ENCODE measurements at places on chromosomes 12 and 14.

DNA sequence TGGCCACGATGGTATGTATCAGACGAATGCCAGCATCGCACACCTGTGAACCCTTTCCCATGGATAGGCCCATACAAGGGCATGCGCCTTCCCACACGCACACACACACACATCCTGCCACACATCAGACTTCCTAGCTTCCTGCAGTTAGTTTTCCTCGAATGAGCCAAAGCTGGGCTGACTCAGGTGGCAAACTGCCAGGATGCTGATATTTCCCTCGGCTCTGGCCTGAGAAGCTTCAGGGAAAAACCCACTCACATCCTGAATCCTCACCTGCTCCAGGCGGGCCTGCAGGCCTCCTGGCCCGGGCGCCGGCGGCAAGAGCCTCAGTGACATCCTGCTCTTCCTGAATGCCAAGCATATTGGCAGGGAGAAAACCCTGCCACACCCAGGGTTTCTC, 22.4 kb downstream of the CALM1 start:
- no peak for DNase-seq

- DNase-seq, result peak; percentile 23
These were observed 46.0 kb downstream of the SH2B3 start for GRCh38 chr12:111451649-111452129.

DNA sequence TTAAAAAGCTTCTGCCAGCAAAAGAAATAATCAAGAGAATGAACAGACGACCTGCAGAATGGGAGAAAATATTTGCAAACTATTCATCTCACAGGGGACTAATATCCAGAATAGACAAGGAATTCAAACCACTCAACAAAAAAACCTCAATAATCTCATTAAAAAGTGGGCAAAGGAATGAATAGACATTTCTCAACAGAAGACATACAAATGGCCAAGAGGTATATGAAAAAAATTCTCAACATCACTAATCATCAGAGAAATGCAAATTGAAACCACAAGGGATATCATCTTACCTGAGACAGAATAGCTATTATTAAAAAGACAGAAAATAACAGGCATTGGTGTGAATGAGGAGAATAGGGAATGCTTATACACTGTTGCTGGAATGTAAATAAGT, 270.0 kb downstream of the DACT1 start:
- DNase-seq, result no peak

- DNase-seq, result no peak
These were observed 124.5 kb downstream of the GPR65 start for GRCh38 chr14:88129306-88130056.

GRCh38 chr12:68446901-68447796, 115.0 kb upstream of the MDM1 start:
- peak; percentile 57 for DNase-seq

- DNase-seq, result no peak
These were observed 23.1 kb downstream of the ADCY6 start for GRCh38 chr12:48765753-48766162.

- DNase-seq, result no peak
These were observed 320.8 kb downstream of the MED13L start for GRCh38 chr12:115956659-115957058.

DNA sequence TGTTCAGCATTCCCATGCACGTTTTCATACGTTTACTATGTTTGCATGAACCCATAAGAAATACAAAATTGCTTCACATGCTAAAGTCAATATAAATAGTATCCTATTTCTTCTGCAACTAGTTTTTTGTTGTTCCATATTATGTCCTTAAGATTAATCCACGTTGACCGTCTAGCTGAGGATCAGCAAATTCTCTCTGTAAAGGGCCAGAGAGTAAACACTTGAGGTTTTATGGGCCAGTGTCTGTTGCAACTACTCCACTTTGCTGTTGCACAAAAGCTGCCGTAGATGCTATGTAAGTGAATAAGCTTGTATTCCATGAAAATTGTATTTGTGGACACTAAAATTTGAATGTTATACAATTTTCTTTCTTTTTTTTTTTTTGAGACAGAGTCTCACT, 21.1 kb upstream of the PITPNM2 start:
- DNase-seq, result no peak

DNA sequence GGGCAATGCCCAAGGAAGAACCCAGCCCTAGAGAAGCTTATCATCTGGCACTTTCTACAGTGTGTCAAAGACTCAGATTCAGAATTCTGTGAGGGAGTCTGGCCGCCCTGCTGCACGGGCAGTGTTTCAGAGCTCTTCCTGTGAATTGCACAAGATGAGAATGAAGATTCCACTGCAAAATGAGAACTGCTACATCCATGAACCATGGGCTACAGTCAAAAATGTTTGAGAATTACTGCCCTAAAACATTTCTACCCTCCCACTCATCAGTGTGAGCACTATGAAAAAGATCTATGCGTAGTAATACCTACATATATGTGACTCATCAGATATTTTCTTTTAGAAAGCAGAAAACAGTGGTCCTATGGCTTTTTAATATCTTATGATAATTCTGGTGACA, 104.0 kb downstream of the STAB2 start:
- no peak for DNase-seq

DNA sequence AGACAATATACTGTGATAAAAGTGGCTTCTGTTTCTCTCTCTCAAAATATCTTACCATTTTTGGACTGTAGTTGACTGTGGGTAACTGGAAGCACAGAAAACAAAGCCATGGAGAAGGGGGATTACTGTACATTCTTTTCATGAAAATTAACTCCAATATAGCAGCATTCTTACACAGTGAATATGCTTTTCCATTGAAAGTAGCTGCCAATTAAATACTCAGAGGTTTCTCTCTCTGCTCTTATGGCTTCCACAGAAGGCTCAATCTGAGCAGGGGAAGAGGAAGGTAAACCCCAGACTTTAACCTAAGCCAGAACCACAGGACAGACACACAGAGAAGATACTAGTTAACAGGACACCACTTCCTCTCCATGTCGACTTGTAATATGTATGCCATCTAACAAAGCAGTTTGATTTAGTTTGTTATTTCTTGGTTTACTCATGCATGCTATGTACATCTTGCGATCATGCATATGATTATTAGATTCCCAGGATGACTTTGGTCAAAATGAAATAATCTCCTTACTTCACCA, 150.2 kb downstream of the SSPN start:
- no peak for DNase-seq

DNA sequence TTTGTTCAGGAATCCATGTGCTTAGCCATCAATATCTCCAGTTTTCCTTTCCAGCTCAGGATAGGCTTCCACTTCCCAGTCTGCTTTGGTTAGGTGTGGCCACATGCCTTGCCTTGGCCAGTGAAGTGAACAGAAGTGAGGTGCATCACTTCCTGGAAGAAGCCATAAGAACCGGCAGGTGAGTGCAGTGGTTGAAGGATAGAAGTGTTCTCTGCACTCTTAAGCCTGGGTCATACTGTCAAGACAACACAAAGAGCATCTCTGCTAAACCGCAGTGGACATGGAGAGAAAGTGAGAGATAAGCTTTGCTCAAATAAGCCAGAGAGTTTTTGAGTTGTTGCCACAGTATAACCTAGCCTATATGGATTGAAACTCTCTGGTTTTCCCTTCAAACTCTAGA, 11.4 kb downstream of the GNG2 start:
- no peak for DNase-seq

- no peak for DNase-seq
These were observed 17.0 kb upstream of the WNT5B start for GRCh38 chr12:1611803-1612572.

DNA sequence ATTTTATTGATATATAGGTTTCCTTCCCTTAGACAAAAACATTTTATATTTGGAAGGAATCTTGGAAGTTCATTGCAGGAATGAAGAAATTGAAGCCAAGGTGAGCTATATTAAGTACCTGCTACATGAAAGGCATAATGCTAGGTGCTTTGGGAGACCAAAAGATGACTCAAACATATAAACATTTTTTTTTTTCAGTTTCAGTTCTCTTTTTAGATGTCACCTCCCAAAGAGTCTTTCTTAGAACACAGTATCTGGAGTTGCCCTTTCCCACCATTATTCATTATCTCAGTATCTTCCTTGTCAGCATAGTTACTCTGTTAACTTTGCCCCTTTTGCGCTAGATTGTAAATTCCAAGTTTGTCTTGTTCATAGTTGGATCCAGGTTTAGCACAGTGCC, 1.1 kb downstream of the LIN52 start:
- no peak for DNase-seq

GRCh38 chr12:105214670-105215375, 21.2 kb downstream of the APPL2 start:
- DNase-seq, result no peak

- DNase-seq, result no peak
These were observed 83.3 kb downstream of the PTPRO start for GRCh38 chr12:15405606-15406005.

GRCh38 chr12:41585784-41586183, 397.7 kb downstream of the PDZRN4 start:
- no peak for DNase-seq

- peak; percentile 37 for DNase-seq
These were observed 32.0 kb upstream of the SEL1L start for GRCh38 chr14:81565441-81566290.

GRCh38 chr12:32843528-32844095, 53.0 kb downstream of the PKP2 start:
- DNase-seq, result peak; percentile 26

GRCh38 chr12:41520869-41521268, 332.7 kb downstream of the PDZRN4 start:
- DNase-seq, result no peak

DNA sequence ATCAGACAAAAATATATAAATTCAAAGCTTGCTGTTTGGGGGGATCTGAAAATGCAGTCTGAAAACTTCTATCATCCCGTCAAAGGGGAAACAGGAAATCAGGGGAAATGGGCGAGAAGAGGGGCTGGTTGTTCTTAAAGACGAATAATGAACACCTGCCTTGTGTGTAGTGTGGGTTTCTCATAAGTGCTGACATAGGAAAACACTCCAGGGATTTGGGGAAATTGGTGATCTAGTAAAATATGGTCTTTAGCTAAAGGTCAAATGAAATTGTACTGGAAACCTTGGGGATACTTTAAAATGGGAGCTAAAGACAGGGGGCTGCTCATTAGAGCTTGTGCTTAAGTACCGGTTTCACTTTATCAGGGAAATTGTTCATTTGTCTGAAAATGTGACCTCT, 39.6 kb upstream of the PIK3C2G start:
- DNase-seq, result no peak

- no peak for DNase-seq
These were observed 649.3 kb downstream of the RPS29 start for GRCh38 chr14:48936849-48937248.

GRCh38 chr12:82671673-82672195, 15.0 kb upstream of the TMTC2 start:
- no peak for DNase-seq

GRCh38 chr14:55752580-55753390, 172.8 kb downstream of the KTN1 start:
- no peak for DNase-seq

GRCh38 chr14:96536807-96537206, 34.6 kb downstream of the PAPOLA start:
- no peak for DNase-seq

GRCh38 chr12:40946612-40947194, 241.4 kb upstream of the PDZRN4 start:
- peak; percentile 5 for DNase-seq

GRCh38 chr12:29146196-29146595, 2.9 kb upstream of the FAR2 start:
- DNase-seq, result no peak

- DNase-seq, result no peak
These were observed 2.5 kb upstream of the PSMC1 start for GRCh38 chr14:90253826-90254225.

DNA sequence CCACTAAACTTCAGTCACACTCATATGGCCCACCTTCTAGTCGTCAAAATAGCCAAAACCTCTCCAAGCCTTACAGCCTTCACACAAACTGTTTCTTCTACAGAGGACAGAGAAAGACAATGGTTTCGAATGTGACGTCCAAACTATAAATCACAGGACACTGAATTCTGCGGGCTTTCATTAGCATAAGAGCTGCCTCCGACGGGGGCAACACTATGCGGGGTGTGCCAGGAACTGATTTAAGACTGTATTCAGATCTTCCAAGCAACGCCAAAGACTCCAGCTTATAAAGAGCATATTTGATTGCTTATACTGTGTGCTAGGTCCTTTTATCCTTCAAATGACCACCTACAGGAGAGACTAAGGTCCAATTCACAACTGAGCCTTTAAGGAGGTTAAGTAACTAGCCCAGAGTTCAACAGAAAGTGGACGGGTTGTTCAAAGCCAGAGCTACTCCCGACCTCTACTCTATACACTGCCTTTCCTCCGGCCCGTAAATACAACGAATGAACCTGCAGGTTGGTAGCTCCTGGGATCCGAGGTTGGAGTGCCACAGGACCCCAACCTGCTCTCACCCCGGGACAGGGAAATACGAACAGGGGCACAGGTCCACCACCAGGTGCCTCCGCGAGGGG, 575 bp downstream of the L2HGDH start:
- peak; percentile 45 for DNase-seq

DNA sequence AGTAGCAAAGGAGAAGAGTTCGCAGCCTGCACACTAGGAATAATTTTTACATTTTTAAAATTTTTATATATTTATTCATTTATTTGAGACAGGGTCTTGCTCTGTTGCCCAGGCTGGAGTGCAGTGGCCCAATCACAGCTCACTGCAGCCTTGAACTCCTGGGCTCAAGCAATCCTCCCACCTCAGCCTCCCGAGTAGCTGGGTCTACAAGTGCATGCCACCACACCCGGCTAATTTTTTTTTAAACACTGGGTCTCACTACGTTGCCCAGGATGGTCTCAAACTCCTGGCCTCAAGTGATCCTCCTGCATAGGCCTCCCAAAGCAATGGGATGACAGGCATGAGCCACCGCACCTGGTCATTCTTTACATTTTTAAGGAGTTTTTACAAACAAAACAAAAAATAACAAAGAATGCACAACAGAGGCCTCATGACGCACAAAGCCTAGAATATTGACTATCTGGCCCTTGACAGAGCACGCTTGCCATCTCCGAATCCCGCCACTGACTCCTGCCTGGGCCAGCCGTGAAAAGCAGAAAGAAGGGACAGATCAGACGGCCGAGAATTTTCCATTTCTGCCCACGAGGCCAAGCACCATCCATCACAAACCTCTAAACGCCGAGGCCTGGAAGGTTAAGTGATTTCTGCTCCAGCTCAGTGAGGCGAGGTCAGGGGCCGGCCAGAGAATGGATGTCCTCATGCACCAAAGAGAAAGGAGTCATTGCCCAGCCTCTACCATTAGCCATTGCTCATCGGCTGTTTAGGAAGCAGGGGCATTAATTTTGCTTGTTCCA, 120.0 kb downstream of the SCARB1 start:
- DNase-seq, result no peak
